ENCODE measurements at places on chromosomes 7 and 10.

DNA sequence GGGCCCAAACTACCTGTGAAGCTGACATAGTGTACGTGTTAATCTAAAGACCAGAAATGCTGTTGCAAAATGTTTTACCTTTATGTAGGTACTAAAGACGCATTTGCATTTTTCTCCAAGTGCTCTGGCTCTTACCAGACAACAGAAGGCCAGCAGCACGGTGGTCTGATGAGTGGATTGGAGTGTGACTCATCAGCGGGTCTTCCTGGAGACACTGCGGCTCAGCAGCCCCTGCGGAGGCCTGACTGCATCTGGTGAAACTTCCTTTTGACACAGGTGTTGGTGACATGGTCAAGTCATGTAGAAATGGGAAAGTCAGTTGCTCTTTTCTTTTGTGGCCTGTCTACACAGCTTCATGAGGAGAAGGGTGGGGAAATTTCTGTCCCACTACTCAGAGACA is 723.6 kb downstream of the INHBA start:
- DNase-seq, result no peak

GRCh38 chr7:99786726-99787335 is 2.8 kb upstream of the CYP3A4 start:
- no peak for DNase-seq

GRCh38 chr10:126225672-126226008 is 162.6 kb downstream of the ADAM12 start:
- no peak for DNase-seq

DNA sequence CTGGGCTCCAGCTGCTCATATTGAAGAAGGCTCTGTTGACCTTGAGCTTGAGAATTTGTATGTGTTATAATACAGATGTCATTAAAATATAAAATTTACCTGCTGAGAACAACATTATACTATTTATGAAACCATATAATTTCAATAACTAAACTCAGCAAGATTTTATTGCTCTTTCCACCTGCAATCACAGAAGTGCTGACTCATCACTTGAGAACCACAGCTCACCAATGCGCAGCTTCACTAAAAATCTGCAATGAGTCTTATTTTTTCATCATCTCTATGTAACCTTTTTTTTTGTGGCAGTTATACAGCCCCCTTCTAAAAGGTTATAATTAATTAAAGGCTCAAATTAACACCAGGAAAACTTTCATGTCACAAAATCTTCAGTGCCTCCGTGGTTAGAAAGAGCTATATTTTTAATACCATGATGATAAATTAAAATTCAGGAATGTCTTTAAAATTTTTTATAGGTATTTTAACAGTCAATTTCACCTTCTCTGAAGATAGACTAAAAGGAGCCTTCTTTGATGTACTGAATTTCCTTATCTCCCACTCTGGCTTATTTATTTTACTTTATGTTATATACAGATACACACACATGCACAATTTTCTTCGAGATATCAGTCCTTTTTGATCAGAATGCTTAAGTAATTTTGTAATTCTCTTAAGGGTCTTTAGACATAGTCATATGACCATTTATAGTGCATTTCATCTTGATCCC is 102.7 kb downstream of the EVX1 start:
- DNase-seq, result no peak

- no peak for DNase-seq
Observed at GRCh38 chr10:60430017-60430416, 40.3 kb upstream of the ANK3 start.

GRCh38 chr7:29865526-29865925 is 59.2 kb downstream of the WIPF3 start:
- DNase-seq, result no peak

GRCh38 chr7:67847092-67847787 is 850.6 kb downstream of the TYW1 start:
- no peak for DNase-seq

- DNase-seq, result no peak
Observed at GRCh38 chr10:25753776-25754175, 180.3 kb upstream of the MYO3A start.

GRCh38 chr7:40401406-40401805 is 266.6 kb downstream of the SUGCT start:
- DNase-seq, result no peak

DNA sequence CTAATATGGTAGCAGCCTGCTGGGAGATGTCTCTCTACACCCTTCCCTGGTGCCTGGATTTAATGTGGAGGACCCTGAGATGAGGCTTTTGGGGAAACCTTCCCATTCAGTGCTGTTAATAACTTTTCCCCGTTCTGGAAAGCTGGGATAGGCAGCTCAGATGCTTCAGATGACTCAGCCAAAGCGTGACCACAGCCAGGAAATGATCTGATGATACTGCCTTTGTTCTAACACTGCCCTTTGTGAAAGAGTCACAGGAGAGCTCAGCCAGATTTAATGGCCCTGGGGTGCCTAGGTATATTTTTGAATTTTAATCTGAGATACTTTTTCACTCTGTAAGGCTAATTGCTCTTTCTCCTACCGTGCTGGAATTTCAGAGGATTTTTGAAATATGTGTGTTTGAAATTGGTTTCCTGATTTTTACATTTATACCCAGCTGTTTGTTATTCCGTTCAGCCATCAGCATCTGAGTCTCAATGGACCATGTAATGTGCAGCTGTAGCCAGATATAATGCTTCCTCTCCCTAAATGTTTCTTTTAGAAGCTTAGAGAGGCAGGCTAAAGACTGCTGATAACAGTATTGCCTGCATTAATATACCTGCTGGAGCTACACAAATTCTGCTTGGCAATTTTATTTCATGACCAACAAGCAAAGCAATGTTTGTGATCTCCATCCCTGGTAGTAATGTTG is 17.8 kb downstream of the CELF2 start:
- DNase-seq, result no peak

DNA sequence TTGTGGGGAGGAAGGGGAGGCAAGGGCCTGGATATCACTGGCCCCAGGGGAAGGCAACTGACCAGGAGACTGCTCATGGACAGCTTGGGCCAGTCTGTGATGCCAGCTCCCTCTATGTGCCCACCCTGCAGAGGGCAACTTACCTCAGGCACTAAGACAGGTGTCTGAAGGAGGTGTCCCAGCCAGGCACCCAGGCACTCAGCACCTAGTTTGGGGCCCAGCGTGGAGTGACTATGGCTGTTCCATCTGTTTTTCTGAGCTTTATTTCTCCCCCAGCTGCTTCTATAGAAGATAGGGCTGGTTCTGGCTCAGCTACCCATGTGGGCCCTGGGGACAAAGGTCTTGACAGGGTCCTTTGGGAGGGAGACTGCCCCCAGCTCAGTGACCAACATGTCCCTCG is 150.6 kb upstream of the PCBD1 start:
- no peak for DNase-seq

DNA sequence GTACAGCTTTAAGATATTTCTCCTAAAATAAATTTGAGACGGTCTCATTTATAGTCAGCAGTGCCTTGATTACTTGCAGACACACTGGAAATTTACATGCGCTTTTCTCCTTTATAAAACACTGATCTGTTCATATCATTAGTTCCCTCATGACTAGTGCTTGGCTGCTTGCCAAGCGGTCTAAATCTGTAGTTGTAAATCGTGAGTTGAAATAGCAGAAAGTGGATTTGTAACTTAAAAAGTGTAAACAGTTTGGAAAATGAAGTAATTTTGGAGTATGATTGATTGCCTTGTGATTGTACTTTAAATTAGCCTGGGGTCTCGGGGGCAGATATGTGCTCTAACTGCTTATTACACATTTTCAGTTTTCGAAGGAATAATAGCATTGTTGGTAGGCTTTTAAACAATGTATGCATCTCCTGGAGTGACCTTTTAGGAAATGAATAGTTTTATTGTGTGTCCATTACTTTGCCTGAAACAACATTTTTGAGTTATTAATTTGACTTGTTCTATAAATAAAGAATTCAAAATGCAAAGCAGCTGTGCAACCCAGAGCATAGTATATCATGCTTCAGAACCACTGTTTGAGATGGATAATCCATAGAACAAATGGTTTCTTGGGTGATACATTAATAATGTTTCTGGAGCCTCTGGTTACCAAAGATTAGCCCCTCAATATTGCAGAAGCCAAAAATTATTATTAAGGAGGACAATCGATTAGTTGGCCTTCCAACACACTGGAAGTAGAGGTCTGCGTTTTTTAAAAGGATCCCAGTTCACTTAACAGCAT is 73.3 kb downstream of the ARID5B start:
- peak; percentile 78 for DNase-seq

DNA sequence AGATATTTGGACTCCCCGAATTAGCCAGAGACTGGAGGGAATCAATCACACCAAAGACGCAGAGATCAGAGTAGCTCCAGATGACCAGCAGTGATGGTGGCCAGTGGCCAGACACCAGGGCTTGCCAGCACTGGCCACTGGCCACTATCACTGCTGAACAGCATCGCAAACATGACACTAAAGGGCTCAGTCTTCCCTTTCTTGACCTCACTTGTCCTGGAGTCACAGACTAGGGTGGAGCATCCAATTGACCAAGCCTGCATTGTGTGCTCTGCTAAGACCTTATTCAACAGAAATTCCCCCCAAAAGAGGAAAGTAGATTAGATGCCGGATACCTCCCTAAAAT is 234.7 kb downstream of the CREB5 start:
- DNase-seq, result no peak

DNA sequence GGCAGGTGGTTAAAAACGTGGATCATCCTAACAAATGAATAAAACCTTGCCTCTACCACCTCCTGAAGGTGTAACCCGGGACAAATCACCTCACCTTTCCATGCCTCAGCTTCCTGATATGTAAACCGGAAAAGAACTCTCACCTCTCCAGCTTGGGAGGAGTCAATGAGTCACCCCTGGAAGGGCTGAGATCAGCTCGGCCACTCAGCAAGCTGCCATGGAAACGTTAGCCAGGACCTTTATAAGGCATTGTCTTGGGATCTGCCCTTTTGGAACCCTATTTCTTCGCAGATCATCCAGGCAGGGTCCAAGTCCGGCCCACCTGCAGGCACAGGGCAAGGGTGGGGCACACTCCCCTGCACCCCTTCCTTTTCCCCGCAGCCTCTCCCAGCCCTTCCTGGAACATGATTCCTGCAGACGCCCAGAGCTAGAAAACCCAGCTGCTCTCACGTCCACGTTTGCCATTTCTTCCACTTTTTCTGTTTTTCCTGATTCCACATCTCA is 81.6 kb upstream of the PFKP start:
- DNase-seq, result no peak

GRCh38 chr7:1818575-1819258 is 148.6 kb downstream of the ELFN1 start:
- DNase-seq, result peak; percentile 14

DNA sequence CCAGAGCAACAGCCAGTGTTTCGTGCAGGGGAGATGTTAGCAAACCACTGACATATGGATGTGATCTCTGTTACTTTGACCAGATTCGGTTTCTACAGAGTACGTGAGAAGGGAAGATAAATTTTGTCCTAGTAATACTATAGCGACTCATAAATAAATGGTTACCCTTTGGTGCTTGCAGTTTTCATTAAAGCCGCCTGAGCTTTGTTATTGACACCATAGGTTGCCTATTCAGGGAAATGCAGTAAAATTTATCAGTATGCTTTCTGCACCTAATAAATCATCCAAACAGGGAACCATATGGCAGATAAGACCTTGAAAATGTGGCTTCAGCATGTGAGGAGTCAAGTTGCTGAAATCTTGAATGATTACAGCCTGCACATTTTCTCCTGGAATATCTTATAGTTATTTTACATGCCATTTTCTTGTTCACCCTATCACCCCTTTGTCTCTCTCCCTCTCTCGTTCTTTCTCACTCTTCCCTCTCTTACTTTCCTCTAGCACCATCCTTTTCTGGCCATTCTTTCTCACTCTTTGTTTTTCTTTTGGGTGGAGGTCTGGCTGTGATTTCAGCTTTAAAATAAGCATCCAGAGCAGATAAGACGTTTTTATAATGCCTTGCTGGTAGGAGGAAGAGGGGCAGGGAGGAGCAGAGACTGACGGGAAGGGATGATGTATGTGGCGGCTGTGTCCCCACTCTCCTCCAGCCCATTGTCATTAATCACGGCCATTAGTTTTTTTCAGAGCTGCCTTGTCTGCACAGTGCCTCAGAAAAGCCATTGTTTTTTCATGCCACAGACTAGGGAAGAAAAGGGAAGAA is 182.5 kb downstream of the LRMDA start:
- no peak for DNase-seq

DNA sequence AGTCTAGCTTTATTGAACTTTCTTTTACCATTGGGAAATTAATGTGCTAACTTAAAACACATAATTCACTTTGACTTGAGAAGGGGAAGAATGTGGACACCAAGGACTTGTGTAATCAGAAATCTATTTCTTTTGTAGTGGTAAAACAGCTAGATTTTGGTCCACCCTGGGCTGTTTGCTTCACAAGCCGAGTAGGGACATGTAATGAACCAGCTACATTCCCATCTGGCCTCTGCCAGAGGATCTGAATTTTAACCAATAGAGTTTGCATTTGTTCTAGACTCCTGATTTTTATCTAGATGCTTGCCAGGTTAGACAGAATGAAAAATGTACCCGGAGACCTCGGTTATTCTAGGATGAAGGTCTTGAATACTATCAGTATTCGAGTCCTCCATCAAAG is 1.9 kb downstream of the CACNB2 start:
- DNase-seq, result no peak

DNA sequence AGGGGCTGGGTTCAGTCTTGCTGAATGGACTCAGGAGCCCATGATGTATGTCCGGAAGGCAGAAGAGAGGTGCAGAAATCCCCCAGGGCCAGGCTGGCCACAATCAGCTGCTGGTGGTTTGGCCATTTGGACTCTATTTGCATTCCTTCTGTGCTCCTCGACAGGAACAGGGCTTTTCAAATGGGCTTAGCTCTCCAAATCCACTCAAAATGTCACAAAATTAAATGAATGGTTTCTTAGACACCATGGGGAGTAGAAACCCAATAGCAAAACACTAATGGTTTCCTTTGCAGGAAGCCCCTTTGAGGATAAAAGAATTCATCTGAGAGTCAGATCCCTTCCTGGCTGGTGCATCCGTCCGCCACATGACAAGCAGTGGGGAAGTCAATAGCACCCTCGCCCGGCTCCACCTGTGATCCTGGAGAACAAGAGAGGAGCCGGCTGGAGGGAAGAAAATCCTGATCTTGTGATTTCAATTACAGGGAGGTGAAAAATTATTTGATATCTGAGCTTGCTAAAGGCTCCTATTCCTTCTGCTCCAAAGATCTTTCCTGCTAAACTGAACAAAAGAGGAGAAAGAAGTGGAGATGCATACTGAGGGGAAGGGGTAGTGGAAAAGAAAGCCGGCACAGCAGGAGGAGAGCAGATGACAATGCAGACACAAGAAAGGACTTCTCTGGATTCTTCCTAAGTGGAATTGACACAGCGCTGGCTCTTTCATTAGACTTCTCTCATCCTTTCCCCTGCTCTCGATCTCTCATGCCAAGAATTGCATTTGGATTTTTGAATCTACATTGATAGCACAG is 190.7 kb downstream of the C7orf25 start:
- DNase-seq, result no peak

DNA sequence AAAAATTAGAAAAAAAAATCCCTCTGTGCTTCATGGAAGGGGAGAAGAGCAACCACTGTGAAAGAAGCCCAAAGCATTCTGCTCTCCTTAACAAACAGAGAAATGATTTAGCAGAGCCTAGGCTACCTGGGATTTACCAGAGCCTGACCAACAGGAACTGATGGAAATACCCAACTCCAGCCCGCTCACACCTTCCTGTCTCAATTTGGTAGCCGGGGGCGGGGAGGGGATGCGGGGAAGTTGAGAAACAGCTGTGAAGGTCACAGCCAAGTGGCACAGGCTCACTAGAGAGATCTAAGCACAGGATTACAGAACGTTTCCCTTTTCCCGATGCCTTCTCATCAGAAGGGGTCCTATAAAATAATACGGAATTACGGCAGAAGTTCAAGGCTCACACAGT is 17.6 kb downstream of the RSU1 start:
- DNase-seq, result no peak

Measured in NCI-H2081 treated with DMSO at 0.1 percent for 48 hours (cell line).